Fibroblast of villous mesenchyme (primary cell): ENCODE measurements at places on chromosomes 5 and 9. TPM values are rescaled to one million over a fixed set of nuclear protein-coding genes. Genes with fewer than 3 reads are reported as not detected.
A peak's percentile ranks its signal among the peaks of the same experiment; 100 is the strongest.

- DNase-seq, result no peak
These were observed 395.1 kb downstream of the ARHGEF28 start for GRCh38 chr5:74021126-74021525.

DNA sequence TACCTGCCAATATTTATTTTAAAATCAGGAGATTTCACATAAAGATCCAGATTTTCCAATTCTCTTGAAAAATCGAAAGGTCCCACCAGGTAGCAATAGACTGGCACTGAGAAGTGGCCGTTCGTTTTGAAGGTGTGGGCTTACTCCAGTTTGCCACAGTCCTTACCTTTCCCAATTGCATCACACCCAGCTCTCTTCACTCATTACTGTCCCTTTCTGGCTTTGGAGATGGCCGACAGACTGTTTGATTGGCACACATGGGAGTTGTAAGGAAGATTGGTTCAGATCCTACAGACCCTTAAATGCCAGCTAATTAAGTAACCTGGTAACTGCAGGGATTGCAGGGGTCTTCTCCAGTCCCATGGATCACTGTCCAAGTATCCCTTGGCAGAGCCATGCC, 68.7 kb upstream of the LARP1 start:
- no peak for DNase-seq

GRCh38 chr5:138064526-138064925, 19.3 kb upstream of the WNT8A start:
- no peak for DNase-seq

GRCh38 chr9:111016016-111016415, 22.3 kb downstream of the LPAR1 start:
- DNase-seq, result no peak

The WHRN gene
- 1.3 and 1.6 TPM in 2 replicates for total RNA-seq

- no peak for DNase-seq
These were observed 772 bp upstream of the TARS1 start for GRCh38 chr5:33439905-33440481.

DNA sequence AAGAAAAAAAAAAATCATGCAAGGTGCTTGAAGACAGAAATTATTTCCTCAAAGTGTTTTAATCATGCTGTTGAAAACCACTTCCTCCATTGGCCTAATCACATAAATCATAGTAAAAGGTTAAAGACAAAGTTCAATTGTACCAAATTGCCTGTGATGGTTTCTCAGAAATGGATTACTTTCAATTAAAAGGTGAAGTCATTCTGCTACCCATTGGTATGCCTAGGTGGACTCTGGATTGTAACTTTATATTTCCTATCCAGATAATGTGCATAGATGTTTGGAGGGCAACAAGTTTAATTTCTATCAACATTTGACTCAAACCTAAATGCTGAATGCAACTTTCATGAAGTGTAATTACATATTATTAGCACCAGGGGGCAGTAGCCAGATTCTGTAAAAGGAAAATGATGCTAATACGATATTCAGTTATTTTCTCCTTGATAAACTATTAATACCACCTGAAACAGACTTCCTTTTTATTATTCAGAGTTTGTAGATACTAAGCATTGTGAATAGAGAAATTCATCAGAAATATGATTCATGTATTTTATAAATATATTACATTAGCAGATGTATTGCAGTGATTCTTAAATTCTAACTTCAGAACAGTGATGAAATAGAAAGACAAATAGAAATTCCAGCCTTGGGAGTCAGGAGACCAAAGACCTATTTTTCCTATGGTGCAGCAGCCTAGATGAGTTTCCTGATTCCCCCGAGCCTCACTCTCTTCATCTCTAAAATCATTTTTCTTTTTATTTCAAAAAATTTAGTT, 148.2 kb downstream of the CAAP1 start:
- DNase-seq, result peak; percentile 51

DNA sequence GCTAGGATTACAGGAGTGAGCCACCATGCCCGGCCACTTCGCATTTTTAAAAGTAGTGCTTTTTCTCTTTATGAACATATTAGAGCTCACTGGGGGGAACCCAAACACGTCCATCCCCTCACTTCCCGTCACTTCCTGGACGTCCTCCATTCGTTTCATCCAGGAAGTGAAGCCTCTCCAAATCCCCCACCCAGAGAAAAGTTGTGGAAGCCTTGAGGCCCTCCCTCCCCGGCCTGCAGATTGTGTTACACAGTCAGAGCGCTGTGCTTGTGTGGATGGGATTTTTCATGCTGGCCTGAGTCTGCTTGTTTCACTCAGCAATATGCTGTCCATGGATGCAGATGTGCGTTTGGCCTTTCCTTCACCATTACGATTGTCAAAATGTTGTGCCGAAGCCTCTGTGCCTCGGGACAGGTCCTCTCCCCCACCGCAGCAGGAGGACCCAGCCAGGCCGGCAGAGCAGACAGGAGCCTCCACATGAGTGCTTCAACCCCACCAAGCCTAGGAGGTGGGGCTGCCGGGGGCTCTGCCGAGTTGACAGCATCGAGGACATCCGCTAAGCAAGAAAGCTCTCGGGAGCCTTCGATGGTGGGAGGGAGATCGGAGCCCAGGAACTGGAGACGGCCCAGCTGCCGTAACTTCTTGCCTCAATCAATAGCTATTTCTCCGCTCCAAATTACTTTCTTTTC, 121.6 kb upstream of the PPP1R26 start:
- no peak for DNase-seq

DNA sequence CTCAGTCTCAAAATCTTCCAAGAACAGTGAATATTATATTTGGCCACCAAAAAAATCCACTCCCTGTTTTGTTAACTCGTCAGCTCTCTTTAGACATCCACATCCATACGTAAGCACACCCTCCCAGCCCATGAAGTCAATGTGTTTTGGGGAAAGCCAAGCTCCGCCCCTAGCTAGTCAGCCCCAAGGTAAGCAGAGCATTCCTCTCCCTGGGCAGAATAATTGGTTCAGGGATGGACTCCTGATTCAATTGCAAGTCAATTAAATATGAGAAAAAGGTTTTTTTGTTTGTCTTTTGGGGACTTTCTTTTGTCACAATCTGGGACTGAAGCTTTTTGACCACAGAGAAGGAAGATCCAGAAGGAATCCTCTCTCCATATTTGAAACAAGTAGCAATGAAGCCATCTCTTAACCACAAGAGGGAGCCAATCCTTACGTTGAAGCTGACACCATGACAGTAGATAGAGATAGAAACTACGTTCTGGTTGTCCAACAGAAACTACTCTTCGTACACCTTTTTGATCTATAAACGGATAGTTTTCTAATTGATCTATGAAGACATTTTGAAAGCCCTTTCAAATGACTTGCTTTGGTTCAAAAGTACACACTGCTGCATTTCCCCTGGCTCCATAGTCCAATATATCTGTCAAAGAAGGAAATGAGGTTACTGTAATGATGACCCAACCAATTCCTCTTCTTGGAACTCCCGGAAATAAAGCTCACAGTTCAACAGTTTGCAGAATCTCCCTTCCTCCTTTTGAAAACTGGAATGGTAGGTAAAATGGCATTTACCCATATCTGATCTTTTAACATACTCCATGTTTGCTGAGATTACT, 166.4 kb downstream of the TLE1 start:
- peak; percentile 79 for DNase-seq

DNA sequence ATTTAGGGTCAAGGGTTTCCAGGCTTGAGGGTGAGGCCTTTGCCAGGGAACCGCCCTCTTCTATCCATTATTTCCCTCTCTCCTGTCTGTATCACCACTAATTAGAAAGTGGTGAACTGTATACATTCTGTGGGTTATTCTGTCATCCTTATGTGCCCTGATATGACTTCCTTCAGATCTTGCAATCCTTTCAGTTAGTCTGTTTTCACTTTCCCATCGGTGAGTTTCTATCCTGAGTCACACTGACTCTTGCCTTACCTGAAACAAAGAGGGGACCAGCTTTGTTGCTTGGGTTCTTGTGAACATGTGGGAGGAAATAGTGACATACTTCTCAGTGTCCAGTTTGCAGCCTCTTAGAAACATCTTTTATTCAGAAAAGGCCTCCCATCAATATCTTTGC, 205.4 kb upstream of the GHR start:
- DNase-seq, result no peak

GRCh38 chr9:96085491-96086143, 210.1 kb downstream of the ERCC6L2 start:
- no peak for DNase-seq

DNA sequence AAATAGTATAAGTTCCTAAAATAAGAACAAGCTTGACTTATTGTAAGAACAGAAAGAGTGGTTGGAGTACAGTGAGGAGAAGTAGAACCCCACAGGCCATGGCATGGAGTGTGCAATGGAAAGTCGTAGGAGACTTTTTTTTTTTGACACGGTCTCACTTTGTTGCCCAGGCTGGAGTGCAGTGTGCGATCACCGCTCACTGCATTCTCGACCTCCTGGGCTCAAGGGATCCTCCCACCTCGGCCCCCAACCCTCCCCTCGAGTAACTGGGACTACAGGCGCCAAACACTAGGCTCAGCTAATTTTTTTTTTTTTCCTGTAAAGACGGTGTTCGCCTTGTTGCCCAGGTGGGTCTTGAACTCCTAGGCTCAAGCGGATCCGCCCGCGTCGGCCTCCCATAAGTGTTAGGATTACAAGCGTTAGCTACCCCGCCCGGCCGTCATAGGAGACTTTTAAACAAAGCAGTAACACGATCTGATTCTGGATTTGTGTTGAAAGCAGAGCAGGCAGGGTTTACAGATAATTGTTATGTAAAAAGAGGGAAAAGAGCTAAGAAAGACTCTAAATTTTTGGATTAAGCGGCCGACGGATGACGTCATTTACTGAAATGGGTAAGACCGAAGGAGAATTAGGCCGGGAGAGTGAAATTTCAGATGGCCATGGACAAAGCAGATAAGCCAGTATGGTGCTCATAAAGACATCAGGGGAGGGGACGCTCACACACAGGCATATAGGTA, 752 bp downstream of the TSTD2 start:
- peak; percentile 92 for DNase-seq

DNA sequence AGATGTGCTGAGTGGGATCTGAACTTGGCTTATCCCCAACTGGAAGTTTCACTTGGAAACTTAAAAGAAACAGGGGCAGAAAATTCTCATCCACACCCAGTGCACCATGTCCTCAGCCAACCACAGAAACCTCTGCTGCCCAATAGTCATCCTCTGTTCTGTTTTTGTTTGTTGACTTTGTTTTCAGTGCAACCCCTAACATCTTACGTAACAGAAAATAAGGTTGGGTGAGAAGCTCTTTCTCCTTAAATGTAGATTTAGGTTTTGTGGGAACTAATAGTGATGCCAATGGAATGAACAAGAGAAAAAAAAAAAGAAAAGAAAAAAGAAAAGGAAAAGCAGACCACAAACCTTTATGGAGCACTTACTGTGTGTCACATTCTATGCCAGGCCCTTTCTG, 262.8 kb downstream of the PAPPA start:
- no peak for DNase-seq

DNA sequence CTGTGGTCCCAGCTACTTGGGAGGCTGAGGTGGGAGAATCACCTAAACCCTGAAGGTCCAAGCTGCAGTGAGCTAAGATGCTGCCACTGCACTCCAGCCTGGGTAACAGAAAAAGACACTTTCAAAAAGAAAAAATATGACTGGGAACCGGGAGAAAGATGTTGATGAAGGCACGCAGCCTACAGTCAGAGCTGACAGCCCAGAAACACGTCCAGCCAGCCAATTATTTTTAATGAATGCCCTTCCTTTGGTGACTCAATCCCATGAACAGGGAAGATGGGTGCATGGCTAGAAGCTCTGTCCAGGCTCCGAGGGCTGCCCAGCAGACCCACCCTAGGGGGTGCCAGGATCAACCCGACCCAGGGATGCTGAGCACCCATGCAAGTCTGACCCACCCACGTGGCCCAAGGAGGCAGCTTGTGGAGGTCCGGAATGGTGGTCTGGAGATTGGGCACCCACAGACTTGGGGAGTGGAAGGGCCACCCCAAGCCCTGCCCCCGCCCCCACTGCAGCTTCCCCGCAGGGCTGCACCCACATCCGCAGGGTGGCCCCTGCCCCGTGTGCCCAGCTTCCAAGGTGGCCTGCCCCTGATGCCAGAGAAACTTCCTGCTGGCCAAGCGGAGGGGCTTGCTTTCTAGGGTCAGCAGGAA, 51.0 kb downstream of the ADAMTS2 start:
- DNase-seq, result no peak
